Activated CD4-positive, alpha-beta memory T cell treated with anti-CD3 and anti-CD28 coated beads, Interleukin-2, amount 10 ng/mL, durations not matched to agents 7 days and 5 days (primary cell): ENCODE measurements at places on chromosomes 7 and 10. TPM values are rescaled to one million over a fixed set of nuclear protein-coding genes. Genes with fewer than 3 reads are reported as not detected.
A peak's percentile ranks its signal among the peaks of the same experiment; 100 is the strongest.

GRCh38 chr10:61761825-61762217, 99.1 kb downstream of the CABCOCO1 start:
- no peaks in the 10 kb centered on the region for H3K27me3 ChIP-seq
- no peak for DNase-seq
- peaks cover 25% of the 10 kb centered on the region for H3K4me1 ChIP-seq
- H3K36me3 ChIP-seq = peaks cover 4% of the 10 kb centered on the region
- no peak overlapping the region for H3K4me3 ChIP-seq

TMEM176A gene
- total RNA-seq = not detected

UTF1 gene
- total RNA-seq = not detected

- peaks cover 16% of the 10 kb centered on the region for H3K27me3 ChIP-seq
- H3K4me3 ChIP-seq = no peak overlapping the region
- peaks cover 8% of the 10 kb centered on the region for H3K4me1 ChIP-seq
- H3K27ac ChIP-seq = no peak overlapping the region
- H3K36me3 ChIP-seq = no peaks in the 10 kb centered on the region
- DNase-seq = no peak
These were observed 196.9 kb upstream of the CDCA7L start for GRCh38 chr7:22142572-22142971.

DNA sequence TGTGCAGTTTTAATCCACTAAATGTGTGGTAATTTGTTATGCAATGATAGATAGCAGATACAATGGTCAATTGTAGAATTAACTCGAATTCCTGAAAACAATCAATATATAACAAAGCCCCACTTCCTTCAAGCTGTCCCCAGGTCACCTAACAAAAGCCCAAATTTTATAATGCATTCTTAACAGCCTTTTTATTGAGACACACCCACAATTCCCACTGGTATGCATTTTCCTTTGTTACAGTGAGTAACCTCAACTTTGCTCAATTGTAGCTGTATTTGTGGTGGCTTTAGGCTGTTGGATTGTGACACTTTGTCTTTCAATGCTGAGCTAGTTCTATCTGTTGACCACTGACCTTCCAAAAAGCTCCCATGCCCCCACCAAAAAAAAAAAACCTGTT, 279.8 kb upstream of the CACNA2D1 start:
- no peak overlapping the region for H3K4me3 ChIP-seq
- H3K27me3 ChIP-seq = no peaks in the 10 kb centered on the region
- H3K27ac ChIP-seq = no peak overlapping the region
- no peaks in the 10 kb centered on the region for H3K4me1 ChIP-seq
- no peak for DNase-seq

GRCh38 chr7:21640105-21640504, 97.3 kb downstream of the DNAH11 start:
- H3K4me3 ChIP-seq = no peak overlapping the region
- H3K27me3 ChIP-seq = peaks cover 10% of the 10 kb centered on the region
- DNase-seq = no peak
- no peaks in the 10 kb centered on the region for H3K4me1 ChIP-seq
- no peak overlapping the region for H3K27ac ChIP-seq

SMIM30 gene
- 23.1 TPM for total RNA-seq

DNA sequence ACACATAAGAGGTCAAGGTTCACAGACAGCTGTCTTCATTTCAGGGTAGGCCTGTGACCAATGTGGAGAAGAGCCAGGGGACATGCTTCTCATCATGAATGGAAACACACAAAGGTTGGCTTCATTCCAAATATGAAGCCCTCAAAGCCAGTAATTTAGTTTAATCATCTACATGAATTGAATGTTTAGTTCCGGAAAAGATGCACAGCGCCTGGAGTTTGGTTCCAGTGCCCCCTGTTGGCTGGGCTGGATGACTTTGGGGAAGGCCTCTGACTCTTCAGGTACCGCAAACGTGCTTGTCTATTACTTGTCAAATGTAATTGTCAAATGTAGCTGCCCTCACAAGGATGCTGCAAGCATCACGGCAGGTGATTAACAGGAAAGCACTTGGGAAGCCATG, 130.7 kb downstream of the ADRA2A start:
- peaks cover 2% of the 10 kb centered on the region for H3K27me3 ChIP-seq
- no peak overlapping the region for H3K27ac ChIP-seq
- DNase-seq = peak; percentile 22
- no peak overlapping the region for H3K4me3 ChIP-seq
- no peaks in the 10 kb centered on the region for H3K4me1 ChIP-seq

CBLL1 gene
- total RNA-seq = 50.5 TPM

- no peaks in the 10 kb centered on the region for H3K36me3 ChIP-seq
- H3K4me1 ChIP-seq = no peaks in the 10 kb centered on the region
- H3K27ac ChIP-seq = no peak overlapping the region
- DNase-seq = no peak
These were observed 269.3 kb downstream of the BICC1 start for GRCh38 chr10:58781873-58782488.

ADAM12 gene
- 1.3 TPM for total RNA-seq

OGDHL gene
- total RNA-seq = not detected

VWA2 gene
- total RNA-seq = not detected

HTR5A gene
- total RNA-seq = not detected

DNA sequence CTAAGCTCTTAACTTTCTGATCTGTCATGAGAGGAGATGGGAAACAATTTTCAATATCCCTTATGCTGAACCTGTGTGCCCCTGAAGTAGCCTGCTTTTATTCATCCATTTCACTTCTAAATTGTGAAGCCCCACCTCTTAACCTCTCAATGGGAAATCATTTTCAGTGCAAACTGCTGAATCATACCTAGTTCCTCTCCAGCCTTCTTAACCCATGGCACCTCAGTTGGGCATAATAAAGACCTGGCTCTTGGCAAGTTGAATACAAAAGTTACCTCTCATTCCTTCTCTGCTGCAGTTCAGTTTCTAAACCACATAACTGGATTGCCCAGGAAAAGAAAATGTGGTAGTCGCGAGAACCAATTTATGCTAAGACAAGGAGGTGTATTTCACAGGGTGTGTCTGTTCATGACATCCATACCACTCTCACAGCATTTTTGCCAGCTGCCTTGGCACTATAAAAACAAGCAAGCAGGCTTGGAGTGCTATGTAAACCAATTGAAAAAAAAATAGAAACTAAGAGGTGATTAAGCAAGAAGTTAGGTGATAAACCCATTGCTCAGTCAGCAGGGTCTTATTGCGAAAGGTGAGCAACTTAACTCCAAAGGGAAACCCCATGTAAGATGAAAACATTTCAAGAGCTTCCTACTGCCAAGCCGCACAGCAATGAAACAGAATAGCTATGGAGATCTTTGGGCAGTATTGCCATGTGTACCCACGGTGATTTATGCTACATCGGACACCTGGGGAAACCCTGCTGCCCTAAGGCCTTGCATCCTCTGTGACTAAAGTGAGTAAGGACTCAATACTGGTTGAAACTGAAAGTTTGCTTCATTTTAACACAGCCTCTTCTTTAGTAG, 57.0 kb upstream of the DKK1 start:
- no peak overlapping the region for H3K27ac ChIP-seq
- H3K36me3 ChIP-seq = no peaks in the 10 kb centered on the region
- no peak overlapping the region for H3K4me3 ChIP-seq

TMEM270 gene
- total RNA-seq = not detected

GRCh38 chr10:114386452-114386851, 17.9 kb downstream of the AFAP1L2 start:
- no peak overlapping the region for H3K27ac ChIP-seq
- no peak overlapping the region for H3K4me3 ChIP-seq
- H3K27me3 ChIP-seq = peaks cover 22% of the 10 kb centered on the region

- H3K4me1 ChIP-seq = no peaks in the 10 kb centered on the region
- H3K27ac ChIP-seq = no peak overlapping the region
- no peaks in the 10 kb centered on the region for H3K36me3 ChIP-seq
- no peak for DNase-seq
These were observed 183.9 kb downstream of the EBF3 start for GRCh38 chr10:129780198-129780597.

DNA sequence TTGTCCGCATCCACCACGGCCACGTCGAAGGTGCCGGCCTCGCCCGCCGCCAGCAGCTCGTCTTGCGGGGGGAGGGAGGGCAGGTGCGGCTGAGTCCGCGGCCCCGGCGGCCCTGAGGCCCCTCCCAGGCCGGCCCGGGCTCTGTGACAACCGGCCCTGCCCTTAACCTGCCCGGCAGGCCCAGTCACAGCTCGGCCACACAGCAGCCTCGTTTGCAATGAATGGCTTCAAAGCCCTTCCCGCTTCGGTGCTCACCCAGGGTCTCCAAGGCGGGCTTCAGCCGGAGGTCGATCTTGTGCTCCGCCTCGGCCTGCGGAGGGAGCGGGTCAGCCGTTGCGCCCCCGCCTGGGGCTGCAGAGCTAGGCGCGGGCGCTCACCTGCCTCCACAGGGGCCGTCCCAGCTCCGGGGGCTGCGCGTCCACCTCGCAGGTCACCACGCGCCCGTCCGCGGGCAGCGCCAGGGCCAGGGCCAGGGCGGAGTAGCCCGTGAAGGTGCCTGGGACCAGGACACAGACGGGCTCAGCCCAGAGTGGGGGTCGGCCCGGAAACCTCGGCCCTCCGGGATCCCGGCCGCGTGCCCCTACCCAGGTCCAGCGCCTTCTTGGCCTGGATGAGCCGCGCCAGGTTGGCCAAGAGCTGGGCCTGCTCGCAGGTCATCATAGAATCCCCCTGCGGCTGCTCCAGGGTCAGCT, 928 bp downstream of the COMTD1 start:
- peak overlapping the region; percentile 89 for H3K27ac ChIP-seq
- no peak for DNase-seq

GRCh38 chr7:270351-270983, 19.5 kb upstream of the FOXL3 start:
- no peak for DNase-seq
- peaks cover 3% of the 10 kb centered on the region for H3K27me3 ChIP-seq
- no peaks in the 10 kb centered on the region for H3K4me1 ChIP-seq
- H3K36me3 ChIP-seq = no peaks in the 10 kb centered on the region

CCDC201 gene
- not detected for total RNA-seq

LRGUK gene
- total RNA-seq = not detected

- no peaks in the 10 kb centered on the region for H3K36me3 ChIP-seq
- H3K4me1 ChIP-seq = no peaks in the 10 kb centered on the region
- no peaks in the 10 kb centered on the region for H3K27me3 ChIP-seq
These were observed 253.9 kb upstream of the FZD8 start for GRCh38 chr10:35896001-35896400.

BCL7B gene
- 68.9 TPM for total RNA-seq

LRRN3 gene
- 18.0 TPM for total RNA-seq

DNA sequence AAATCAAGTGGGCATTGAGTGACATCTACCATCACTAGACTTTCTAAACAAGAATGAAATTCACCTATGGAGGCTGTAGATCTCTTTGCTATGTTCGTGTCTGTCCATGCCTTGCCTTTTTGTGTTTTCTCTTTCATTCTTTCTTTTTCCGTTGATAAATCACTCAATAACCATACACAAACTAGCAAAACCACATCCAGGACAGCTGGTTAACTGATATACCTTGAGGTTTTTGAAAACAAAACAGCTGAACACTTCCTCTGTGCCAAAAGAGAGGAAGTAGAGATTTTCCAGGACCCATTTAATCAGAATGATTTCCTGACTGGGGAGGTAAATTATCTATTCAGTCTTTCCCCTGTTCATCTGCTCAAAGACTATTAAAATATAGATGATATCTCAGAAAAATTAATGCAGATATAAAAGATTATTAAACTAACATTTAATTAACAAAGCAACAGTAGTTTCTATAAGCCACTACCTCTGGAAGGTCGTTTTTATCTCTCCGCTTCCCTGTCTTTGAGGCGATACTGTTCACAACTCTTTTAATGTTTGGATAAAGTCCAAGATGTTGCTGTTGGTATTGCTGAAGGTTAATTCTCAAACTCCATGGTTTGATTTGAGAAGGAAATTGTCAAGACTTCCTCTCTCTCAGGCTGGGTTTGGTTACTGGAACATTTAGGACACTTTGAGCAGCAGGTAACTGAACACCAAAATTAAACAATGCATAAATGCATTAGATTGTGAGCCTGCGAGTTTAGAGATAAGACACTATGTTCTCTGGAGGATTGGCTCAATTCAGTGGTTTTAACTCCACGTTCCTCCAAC, 24.4 kb upstream of the C10orf67 start:
- DNase-seq = no peak

DNA sequence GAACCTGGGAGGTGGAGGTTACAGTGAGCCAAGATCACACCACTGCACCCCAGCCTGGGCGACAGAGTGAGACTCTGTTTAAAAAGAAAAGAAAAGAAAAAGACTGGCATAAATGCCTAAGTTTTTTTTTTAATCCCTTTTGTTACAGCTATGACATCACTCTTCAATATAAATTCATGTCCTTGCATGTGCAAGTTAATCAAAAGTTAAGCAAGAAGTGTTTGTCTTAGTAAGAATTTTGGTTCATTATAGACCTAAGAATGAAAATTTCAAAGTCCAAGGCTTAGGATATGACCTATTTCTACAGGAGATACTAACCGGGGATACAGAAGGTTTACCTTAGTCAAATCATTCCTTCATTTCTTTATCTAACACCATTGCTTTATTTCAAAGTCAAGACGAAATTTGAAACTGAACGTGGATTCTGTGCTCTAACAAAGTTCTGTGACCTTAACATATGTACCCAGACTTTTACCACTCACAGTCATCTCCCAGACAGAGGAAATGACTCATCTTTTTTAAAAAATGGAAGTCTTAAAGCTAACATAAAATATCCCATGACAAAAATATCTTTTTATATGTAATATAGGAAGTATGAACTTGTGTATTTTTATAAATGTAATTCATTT, 29.3 kb upstream of the ITGB8 start:
- DNase-seq = no peak
- no peak overlapping the region for H3K4me3 ChIP-seq
- H3K36me3 ChIP-seq = no peaks in the 10 kb centered on the region
- H3K27ac ChIP-seq = no peak overlapping the region
- H3K27me3 ChIP-seq = no peaks in the 10 kb centered on the region

DLG5 gene
- total RNA-seq = 9.9 TPM

GNG11 gene
- total RNA-seq = not detected

- no peak overlapping the region for H3K27ac ChIP-seq
- peaks cover 3% of the 10 kb centered on the region for H3K27me3 ChIP-seq
- no peak for DNase-seq
- no peak overlapping the region for H3K4me3 ChIP-seq
- no peaks in the 10 kb centered on the region for H3K36me3 ChIP-seq
These were observed 32.1 kb upstream of the LHFPL3 start for GRCh38 chr7:104296266-104296665.

DNA sequence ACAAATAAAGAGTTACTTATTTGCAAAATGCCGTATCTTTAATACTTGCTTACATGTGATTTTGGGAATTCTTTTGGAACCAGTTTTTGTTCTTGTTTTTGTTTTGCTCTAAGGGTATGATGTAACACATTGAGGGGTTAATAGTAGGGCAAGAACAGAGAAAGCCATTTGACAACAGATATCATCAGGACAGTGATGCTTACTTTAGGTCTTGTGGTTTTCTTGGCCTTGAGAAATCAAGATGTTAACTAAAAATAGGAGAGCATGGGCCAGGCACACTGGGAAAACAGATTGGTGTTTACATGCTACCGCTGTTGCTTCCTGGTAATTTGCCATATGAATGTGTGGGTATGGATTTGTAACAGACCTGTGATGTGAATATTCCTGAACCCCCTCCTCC, 3.7 kb downstream of the SAMD8 start:
- H3K4me1 ChIP-seq = peaks cover 50% of the 10 kb centered on the region
- no peak for DNase-seq
- no peak overlapping the region for H3K4me3 ChIP-seq
- no peaks in the 10 kb centered on the region for H3K27me3 ChIP-seq

TFR2 gene
- 8.8 TPM for total RNA-seq

FOXK1 gene
- total RNA-seq = 32.7 TPM

SPDYE2B gene
- total RNA-seq = not detected
